ENCODE measurements at places on chromosomes 13 and 19.

DNA sequence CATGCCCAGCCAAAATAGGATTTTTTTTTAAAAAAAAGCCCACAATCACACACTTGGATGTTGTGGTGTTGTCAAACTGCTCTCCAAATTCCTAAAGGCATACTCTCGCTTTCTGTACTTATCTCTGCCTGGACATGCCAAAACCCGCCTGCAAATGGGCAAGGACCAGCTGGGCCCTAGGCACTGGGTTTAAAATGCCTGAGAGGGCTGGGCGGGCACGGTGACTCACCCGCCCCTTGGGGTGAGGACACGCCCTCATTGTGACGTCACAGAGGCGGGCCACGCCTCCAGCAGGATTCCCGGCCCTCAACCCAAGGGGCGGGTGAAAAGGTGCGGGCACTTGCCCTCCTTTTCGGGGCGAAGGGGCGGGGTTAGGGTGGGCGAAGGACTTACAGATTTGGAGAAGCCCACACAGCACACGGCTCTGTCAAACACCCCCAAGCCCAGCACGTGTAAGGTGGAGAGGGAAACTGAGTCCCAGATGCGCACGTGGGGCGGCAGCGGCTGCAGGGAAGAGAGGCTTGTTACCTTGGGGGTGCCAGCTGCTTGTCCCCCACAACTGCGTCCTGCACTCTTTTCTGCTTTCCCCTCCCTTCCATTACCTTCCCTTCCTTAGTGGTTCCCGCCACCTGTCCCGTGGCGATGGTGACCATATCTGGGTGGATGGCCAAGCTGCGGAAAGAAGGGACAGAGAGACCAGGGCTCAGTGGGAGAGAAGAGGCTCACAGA lies 6.6 kb downstream of the EML2 start:
- peak; percentile 54 for DNase-seq

DNA sequence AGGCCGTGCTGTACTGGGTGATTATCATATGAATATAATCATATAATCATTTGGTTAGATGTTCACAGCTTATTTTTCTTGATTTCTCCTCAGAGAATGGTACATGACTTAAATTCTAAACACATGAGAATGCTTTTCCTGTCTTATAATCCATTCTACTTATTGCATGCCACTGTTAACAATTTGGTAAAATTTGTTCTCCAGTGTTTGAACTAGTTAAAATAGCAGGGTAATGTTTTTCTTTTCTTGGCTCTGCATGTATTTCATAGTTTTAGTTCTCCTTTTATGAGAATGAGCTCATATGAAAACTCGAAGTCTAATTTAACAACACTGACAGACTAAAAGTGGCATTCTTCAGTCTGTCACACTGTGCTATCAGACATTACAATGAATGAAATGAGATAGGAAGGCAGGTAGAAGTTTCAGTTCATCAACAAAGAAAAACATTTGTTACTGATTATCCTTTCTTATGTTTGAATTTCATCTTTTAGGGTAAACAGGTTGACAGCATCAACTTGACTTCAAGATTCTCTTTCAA lies 10.2 kb downstream of the SPRYD7 start:
- no peak for DNase-seq

DNA sequence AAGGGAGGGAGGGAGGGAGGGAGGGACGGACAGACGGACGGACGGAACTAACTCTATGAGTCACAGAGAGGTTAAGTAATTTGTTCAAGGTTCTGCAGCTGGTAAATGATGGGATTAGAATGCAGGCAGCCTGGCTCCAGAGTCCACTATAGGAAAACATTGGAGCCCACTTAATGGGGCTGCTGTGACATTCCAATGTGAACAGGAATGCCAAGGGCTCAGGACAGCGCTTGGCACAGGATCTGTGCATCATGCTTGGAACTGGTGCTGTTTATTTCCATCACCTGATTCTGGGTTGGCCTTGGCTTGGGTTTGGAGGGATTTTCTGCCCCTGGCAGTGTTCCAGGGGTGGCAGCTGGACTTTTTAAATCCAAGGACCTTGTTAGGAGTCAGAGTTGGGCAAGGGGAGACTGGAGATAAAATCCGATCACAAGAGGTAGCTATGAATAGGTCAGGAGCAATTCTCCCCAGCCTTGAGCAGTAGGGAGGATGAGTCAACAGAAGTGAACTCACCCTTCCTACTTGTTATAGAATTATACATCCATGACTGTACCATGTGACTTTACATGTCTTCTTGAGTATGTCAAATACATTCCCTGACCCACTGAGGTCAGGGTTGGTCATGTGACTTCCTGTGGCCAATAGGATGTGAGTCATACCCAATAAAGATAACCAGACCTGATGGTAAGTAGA lies 7.8 kb upstream of the HIF3A start:
- DNase-seq, result peak; percentile 82

- DNase-seq, result no peak
These were observed 324.1 kb upstream of the KLHL1 start for GRCh38 chr13:70432276-70432805.

- DNase-seq, result no peak
These were observed 7.0 kb upstream of the GP6 start for GRCh38 chr19:55044771-55045716.

DNA sequence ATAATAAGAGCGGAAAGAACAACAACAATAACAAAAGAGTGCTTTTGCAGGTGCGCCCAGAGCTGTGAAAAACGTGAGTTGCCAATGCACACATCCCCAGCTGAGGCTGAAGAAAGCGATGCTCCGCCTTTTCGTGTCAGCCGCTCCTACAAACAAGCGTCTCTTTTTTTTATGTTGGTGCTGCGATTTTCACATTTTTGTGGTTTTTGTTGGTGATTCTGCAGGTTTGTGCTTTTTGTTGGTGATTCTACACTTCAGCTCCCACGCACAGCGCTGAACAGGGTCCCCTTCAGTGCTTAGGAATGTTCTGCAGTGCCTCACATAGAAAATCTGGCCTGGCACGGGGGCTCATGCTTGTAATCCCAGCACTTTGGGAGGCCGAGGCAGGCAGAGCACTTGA lies 7.3 kb upstream of the SBK3 start:
- peak; percentile 83 for DNase-seq

- DNase-seq, result no peak
These were observed 191.6 kb downstream of the SHISA2 start for GRCh38 chr13:25860265-25860664.

DNA sequence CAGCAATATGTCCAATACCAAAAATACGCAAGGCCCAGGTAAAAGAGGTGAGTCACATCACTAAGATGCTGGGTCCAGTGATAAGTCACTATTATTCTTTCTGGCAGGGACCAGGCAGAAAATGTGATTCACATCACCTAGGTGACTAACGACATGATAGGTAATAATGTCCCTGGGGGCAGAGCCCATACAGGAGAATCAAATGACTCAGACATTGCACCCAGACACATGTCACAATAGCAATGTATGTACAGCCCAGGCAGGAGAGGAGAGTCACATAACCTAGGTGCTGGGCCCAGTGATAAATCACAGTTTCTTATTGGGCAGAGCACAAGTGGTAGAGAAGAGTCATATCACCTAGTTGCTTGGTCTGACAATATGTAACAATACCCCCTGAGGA lies 28.9 kb upstream of the ZNF729 start:
- no peak for DNase-seq

GRCh38 chr13:49502954-49503353 lies 7.2 kb downstream of the PHF11 start:
- no peak for DNase-seq

DNA sequence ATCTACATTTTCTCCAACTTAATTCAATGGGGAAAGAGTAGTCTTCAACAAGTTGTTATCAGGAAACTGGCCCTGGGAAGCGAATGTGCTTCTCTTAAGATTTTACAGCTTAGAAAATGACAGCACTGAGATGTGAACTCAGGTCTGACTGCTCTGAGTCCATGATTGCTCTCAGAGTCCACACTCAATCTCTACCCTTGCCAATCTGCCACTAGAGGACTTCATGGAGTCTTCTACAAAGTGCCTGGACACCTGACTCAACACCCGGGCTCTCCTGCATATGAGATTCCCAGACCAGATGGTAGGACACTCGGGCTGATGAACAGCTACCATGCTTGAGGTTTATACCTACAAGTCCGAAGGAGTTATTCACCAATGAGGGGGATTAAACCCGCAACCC lies 74.8 kb downstream of the ABCC4 start:
- DNase-seq, result no peak

DNA sequence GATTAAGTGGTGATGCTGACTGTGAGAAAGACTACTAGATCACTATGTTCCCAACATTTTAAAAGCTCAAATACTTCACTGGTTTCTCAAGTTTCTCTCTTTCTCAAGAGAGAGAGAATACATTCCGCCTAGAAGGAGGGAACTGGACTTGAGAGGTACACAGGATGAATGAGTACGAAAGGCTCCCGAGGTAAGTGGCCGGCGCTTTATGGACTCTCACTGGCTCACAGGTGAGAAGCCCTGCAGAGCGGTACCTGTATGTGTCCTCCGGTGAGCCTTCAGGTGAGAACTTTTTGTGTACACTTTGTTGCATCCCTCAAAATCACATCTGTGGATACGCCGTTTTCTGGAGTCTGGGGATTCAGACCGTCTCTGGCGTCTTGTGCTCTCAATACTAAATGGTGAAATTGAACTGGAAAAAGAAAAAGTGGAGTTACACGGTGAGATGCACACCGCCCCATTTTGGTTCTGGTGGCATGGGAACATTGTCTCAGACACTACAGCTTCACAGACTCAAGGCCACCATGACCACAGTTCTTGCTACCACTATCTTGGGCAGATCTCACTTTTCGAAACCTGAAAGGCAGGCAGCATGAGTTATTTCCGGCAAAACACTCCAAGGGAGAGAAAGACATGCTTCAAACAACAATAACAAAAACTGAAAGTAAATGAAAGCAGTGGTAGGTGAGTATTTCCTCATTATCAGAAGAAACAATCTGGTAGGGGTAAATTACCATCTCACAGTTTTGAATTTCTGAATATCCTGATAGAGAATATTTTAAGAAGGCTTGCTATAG lies 418.9 kb downstream of the KLF12 start:
- DNase-seq, result no peak

DNA sequence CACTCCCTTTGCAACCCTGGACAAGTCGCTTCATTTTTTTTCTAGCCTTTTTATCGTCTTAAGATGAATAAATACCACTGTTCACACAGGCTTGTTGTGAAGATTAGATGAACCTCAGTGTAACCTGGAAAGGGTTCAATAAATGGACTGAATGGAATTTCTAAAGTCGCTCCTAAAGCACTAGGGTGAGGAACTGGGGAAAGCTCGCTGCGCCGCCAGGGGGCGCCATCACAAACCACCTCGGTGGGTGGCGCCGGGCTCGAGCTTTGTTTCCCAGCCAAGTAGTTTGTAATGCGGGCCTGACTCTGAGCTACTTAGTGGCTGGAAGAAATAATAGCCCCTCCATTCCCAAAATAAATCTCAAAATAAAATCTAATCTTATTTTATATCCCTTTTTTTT lies 2.2 kb upstream of the CEACAM6 start:
- no peak for DNase-seq

GRCh38 chr13:59358014-59358413 lies 805.7 kb downstream of the DIAPH3 start:
- DNase-seq, result no peak

DNA sequence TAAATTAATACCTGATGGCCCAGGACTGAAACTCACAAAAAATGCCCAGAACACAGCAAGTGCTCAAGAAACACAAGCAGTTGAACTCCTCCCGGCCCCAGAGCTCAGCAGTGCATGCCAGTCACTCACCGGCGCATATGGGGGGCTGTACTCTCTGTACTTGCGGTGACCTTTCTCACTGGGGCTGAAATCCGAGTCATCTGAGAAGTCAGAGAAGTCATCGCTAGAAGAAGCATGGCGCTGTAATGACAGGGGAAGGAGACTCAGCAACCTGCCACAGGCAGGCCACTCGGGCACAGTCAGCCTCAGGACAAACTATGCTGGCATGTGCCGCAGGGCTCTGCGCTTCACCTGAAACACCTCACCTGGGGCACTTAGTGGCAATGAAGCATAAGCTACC lies 19.7 kb downstream of the ZC3H4 start:
- no peak for DNase-seq

DNA sequence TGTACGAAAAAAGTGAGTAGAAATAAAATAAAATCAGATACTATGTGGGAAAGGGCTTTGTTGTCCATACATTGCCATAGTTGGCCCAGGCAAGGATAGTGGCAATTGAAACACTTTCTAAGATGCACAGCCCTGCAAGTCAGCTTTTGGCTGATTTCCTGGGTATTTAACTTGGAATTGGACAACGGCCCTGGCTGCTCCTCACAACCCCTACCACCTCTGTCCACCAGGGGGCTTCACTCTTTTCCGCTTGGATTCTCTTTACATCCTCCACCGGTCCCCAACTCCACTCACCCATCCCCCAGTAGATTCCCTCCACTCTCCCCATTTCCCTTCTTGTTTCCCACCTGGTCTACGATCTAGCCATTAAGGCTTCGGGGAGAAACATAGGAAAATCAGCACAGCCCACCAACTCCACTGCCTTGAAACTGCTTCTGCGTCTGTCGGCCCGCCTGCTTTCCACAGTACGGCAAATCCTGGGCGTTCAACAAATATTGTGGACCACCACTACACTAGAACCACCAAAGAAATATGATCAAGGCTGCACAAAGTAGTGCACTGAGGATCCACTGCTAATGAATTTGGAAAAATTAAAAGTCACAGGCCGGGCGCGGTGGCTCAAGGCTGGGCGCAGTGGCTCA lies 48.6 kb upstream of the GTF3A start:
- DNase-seq, result peak; percentile 13

- DNase-seq, result no peak
These were observed 48.3 kb upstream of the KLF12 start for GRCh38 chr13:74182491-74182890.

GRCh38 chr13:20699715-20700114 lies 3.8 kb upstream of the IL17D start:
- no peak for DNase-seq

DNA sequence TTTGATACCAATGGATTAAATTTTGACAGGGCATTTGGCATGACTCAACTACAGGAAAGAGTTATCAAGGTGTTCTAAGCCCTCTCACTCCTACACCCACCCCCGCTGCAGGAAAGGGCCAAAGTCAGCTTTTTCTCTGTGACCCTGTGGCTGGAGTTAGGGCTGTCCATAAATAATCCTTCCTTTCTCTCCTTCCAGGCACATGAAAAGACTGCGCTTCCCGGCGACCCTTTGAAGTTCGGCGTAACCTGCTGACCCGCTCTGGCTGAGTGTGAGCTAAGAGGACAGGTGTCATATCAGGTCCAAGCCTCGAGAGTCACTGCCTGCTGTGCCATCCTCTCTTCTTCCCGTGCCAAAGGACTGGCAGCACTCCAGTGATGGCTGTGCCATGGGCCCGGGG lies 25.6 kb downstream of the ZNF114 start:
- no peak for DNase-seq

GRCh38 chr19:35013820-35014754 lies 14.0 kb downstream of the GRAMD1A start:
- DNase-seq, result no peak
